ENCODE measurements at places on chromosomes 6 and 20.

DNA sequence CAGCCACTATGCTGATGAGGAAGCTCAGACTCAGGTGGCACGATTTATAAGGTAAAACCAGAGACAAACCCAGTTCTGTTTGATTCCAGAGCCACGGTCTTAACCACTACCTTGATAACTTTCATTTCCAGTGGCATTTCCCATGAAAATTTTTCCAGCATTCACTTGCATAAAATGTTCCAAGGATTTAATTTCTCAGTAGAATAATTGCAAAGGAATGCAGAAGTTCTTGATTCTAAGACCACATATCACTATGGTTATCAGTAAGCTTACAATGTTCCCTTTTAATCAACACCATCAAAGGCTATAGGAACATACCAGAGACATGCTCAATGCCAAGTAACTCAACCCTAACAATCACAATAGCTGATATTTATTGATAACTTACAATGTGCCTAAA lies 306.0 kb upstream of the HS3ST5 start:
- DNase-seq = no peak

DNA sequence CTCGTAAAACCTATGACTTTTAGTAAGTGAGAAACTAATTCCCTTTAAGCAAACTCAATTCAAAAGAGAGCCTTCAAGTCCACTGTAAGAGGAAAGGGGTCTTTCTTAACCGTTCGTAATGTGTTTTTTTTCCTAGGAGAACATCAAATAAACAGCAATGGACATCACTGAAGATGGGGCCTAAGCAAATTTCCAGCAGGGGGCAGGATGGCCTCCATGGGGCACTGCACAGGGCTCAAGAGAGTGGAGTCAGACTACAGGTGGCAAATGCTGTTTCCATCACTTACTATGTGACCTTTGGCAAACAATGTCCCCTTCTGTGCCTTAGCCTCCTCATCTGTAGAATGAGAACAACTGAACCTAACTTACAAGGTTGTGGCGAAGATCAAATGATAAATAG lies 88.7 kb downstream of the ARHGAP18 start:
- no peak for DNase-seq

- no peak for DNase-seq
These were observed 1.5 kb downstream of the HNF4A start for GRCh38 chr20:44357020-44357419.

GRCh38 chr20:23032056-23032749 lies 2.9 kb upstream of the SSTR4 start:
- DNase-seq = no peak

DNA sequence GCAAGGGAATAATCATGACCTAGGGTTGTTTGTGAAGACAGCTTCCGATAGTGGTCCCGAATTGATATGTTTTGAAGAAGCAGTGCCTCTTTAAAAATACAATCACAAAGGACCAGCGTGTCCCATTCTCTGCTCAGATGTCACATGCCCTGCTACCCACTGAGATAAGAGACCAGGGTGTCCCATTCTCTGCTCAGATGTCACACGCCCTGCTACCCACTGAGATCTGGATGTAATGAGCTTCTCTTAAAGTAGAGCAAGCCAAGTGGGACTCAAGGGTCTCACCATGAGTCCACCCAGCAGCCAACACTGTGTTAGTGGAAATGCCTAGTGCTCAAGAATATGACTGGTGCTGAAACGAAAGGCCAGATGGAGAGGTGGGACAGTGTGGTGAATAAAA lies 22.2 kb downstream of the RIN2 start:
- no peak for DNase-seq

DNA sequence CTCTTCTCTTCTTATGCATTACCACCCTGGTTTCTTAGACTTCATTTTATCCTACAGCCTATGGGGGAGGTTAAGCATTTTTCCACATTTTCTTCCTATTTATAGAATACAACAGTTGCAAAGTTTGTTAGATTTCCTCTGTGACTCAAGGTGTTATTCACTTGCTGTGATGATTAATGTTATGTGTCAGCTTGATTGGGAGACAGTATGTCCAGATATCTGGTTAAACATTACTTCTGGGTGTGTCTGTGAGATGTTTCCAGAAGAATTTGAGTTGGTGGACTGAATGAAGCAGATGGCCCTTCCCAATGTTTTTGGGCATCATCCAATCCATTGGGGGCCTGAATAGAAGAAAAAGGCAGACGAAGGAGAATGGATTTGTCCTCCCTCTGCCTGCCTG lies 131.3 kb downstream of the C6orf118 start:
- no peak for DNase-seq

GRCh38 chr6:167142433-167142761 lies 15.4 kb downstream of the GPR31 start:
- no peak for DNase-seq

- DNase-seq = no peak
These were observed 28.2 kb upstream of the FABP7 start for GRCh38 chr6:122751326-122751725.

DNA sequence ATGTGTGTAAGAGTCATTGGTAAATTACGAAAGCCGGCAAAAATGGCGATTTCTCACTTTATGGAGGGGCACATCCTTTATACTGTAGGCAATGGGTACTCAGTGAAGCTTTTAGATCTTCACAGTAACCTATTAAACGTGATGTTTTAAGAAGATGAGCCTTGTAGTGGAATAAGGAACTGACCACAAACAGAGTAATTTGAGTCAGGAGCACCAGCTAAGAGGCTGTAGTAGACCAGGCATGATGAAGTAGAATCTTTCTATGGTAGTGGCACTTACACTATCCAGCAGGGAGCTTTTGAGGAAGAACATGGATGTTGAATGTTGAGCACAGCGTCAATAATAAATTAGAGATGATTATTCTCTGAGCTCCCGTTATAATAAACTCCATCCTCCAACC lies 65.9 kb downstream of the HIVEP2 start:
- DNase-seq = no peak

DNA sequence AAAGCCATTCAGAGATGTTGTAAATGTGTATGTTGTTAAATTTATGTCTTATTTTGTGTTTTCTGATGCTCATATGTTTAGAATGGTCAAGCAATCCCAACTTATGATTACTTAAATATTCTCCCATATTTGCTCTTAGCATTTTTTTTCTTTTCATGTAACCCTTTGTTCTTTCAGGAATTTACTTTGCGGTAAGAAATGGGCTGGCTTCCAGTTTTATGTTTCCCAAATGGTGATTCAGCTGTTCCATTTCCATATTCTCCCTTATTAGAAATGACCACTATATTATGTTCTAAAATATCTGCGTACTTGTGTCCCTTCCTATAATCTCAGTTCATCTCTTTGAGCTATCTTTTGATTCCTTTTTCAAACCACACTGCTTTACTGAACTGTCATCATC lies 113.7 kb downstream of the CDH26 start:
- DNase-seq = no peak

- no peak for DNase-seq
These were observed 941 bp downstream of the SLC17A4 start for GRCh38 chr6:25755483-25755882.

GRCh38 chr6:108438918-108439317 lies 121.8 kb upstream of the FOXO3 start:
- DNase-seq = no peak

- DNase-seq = no peak
These were observed 33.7 kb downstream of the PAX1 start for GRCh38 chr20:21739161-21739560.

- DNase-seq = no peak
These were observed 42.4 kb downstream of the DHX35 start for GRCh38 chr20:39004508-39004907.

DNA sequence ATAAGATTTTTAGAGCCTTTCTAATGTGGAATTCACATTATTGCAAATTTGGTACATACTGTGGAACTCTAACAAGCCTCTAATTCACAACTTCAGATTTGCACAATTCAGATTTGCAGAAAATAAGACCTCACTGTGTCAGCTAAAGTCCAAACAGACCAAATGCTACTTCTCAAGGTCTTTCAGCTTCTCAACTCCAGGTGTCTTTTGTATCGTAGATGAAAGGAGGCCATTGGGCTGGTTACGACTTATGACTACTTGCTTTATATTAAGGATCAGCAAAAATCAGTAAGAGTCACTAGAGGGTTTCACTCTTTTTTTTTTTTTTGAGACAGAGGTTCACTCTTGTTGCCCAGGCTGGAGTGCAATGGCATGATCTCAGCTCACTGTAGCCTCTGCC lies 37.8 kb downstream of the ZNF217 start:
- no peak for DNase-seq

DNA sequence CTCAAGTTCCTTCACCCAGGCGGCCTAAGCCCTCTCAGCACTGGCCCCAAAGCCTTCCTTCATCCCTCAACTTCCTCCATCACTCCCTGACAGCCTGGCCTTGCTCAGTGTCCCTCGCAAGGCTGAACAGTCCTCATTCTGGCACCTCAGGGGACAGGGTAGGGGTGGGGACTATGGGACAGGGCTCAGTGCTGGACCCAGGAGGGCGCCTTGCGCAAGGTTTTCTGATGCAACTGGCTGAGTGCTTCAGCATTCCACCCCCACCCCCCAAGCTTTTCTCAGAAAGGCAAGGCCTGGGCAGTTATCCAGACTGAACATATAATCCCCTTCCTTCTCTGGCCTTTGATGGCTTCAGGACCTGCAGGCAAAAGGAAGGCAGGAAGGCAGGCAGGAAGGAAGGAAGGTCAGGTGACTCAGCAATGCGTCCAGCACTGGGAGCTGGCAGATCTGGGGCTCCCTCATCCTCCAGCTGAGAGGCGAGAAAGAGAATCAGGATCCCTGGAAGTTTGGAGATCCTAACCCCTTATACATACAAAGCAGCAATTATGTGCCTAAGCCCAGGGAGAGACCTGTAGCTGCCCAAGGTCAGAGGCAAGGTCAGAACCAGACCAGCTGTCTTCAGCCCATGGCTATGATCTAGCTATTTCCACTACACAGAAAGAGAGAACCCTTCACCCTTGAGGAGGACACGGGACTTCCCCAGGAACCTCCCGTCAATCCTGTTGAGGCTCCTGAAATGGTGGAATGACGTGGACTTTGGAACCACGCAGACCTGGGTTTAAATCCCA lies 8.6 kb upstream of the TRIB3 start:
- DNase-seq = no peak

GRCh38 chr6:119979862-119980261 lies 630.3 kb upstream of the MAN1A1 start:
- DNase-seq = no peak

DNA sequence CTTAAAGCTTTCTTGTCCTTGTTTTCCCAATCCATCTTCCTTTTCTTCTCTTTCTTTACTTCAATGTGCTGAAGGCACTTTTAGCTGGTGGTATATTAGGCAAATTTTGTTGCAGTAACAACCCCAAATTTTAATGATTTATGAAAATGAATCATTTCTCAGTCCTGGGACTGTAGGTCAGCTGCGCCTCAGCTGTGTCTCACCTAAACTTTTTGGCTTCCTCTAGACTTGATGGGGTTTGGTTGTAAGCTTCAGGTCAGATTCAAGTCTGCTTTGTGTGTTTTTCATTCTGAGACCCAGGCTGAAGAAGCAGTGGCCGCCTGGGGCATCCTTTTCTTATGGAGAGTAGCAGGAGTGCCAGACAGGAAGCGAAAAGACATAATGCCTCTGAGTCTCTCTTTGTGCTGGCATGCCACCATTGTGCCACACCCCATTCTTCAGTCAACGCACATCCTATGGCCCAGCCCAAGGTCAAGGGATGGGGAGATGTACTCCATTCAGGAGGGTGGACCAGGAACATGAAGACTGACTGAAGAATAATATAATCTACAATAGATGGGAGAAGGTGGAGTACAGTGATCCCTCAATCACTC lies 28.9 kb upstream of the CD83 start:
- DNase-seq = no peak

Data from ovary (tissue), 10 donors.